ENCODE measurements at places on chromosomes 11 and 22.

GRCh38 chr11:70470127-70470526, 71.8 kb downstream of the CTTN start:
- DNase-seq, result peak; percentile 66

DNA sequence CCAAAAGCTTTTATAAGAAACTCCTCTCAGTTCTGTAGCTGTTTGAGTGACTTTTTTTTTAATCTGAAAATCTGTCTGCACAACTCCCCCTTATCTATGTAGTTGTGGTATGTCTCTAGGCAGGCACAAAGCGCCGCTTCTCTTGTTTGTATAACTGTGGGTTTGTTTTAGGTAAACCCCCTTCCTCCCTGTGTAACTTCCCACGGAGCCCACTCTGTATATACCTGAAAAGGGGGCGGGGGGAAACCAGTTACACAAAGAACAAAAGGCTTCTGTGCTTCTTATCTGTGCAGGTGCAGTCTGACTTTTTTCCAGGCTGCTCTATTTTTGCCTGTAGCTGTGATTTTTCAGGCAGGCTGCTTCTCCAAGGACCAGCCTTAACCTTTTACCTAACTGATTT, 13.2 kb downstream of the OR10AG1 start:
- DNase-seq, result no peak

- DNase-seq, result peak; percentile 43
These were observed 26.4 kb upstream of the ADORA2A start for GRCh38 chr22:24400726-24401596.

- DNase-seq, result no peak
These were observed 290.7 kb downstream of the TBC1D22A start for GRCh38 chr22:47053013-47053725.

DNA sequence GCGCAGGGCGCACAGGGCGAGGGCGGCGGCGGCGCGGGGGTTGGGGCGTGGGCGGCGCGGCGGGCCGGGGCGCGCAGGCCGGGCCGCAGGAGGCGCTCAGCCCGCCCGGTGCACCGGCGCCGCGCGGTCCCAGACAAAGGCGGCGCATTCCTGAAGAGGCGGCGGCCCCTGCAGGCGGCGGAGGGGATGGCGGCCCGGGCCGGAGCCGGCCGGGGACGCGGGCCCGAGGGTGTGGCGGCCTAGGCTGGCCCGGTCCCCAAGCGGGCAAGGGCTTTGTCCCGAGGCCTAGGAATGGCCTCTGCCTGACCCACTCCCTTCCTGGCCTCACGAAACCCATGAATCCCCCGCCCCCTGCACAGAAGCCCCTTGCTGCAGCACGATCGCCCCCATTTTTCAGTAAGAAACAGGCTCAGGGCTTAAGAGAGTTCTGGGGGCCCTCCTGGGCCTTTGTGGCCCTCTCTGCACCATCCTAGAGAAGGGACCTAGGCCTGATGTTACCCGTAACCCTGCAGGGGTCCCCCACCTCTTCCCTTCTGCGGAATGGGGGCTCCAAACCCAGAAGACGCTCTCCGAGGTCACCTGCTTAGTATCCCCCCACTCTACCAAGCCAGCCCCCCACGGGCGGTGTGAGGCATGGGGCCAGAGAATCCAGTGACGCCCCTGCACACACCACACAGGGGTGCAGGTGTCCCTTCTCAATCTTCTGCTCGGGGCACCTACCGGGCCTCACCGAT, at the start of gene RTN4R:
RTN4R (minus strand) TSS at position 40 of the 734 bp plus-strand sequence. CDS start 226 bp downstream, outside the sequence.
- DNase-seq, result peak; percentile 17

GRCh38 chr11:75539459-75540334, 14.0 kb upstream of the GDPD5 start:
- DNase-seq, result no peak

DNA sequence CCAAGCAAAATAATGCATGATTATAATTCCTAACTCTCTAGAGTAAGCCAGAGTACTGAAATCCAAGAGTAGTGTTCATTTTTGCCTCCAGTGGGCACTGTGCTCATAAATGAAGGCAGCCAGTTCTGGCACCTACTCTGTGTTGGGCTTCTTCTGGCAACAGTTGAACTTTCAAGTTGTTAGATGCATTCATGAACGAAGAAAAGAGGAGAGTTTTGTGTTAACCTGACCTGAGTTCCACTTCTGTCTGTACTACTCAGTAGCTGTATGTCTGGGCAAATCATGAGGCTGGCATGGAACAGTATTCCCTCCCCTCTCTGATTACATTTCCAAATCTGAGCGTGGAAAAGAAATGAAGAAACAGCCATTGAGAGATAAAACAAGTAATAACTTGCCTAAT, 20.3 kb upstream of the TENM4 start:
- DNase-seq, result peak; percentile 66

- no peak for DNase-seq
These were observed 40.6 kb upstream of the MN1 start for GRCh38 chr22:27842201-27842600.

GRCh38 chr11:68335683-68336082, 23.3 kb downstream of the LRP5 start:
- no peak for DNase-seq

DNA sequence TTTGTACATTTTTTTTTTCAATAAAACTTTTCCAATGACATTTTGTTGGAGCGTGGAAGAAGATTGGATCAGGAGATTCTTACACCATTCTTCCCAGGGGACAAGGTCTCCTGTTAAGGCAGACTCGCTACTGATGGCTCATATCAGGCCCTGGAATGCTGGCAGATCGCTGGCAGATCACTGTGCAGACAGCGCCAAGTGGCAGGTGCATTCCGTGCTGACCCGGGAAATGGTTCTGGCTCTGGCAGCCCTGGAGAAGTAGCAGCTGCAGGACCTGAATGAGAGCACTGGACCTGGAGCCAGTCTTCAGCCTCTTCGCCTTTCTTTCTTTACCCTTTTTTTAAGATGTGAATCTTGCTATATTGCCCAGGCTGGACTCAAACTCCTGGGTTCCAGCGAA, 10.7 kb downstream of the SERPINH1 start:
- DNase-seq, result no peak

GRCh38 chr11:106304274-106304673, 226.8 kb downstream of the AASDHPPT start:
- DNase-seq, result peak; percentile 57

DNA sequence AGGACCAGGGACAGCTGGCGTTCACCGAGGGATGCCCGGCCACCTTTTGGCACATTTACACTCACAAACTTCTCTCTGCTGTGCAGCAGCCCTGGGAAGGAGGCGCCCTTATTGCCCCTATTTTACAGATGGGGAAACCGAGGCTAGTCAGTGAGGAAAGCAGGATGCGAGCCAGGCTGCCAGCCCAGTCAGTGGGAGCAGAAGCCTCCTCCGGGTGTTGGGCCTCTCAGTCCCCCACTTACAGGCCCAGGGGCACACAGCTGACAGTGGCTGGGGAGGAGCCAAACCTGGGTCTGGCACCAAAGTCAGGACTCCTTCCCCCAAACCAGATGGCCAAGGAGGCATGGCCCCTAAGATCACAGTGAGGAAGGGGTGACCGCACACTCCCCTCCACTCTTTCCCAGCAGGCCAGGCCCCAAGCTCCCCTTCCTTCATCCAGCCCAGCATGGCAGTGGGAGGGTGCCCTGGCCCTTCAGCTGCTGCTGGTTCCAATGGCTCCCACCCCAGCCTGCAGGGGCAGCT, 121.4 kb upstream of the ANO1 start:
- no peak for DNase-seq

GRCh38 chr11:13140028-13140870, 131.1 kb downstream of the RASSF10 start:
- DNase-seq, result peak; percentile 39

DNA sequence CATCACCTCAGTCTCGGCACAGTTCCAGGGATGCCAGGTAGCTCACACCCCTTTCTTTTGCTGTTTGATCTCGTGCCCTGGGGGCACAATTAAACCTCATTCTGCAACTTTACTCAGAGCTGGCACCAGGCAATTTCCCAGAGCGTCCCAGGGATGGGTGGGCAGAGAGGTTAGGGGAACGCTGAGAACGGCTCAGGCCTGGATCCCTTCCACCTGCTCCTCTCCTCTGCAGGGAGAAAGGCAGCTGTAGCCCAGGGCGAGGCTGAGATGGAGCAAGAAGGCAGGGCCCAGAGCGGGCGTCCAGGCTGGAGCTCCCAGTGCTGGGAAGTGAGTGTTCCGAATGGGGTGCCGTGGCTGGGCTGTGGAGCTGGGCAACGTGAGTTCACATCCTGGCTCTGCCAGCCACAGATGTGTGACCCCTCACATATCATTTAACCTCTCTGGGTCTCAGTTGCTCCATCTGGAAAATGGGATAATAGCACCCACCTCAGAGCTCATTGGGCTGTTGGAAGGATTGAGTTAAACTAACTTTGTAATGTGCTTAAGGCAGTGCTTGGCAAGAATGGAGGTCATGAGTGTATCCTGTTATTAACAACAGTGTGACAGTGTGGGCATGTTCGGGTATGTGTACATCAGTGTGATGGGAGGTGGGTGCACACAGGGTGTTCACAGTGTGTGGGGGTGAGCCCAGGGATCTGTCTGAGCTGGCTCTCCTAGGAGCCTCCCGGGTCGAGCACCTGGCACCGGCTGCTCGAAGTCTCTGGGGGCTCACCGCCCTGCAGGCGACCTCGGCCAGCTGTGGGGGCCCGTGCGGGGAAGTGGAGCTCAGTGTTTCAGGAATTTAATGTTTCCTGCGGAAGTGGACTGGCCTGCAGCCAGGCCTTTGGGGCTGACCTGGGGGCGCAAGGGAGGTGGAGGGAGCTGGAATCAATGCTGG, 15.5 kb downstream of the OTUB1 start:
- DNase-seq, result peak; percentile 27

GRCh38 chr11:101369835-101370234, 214.0 kb downstream of the TRPC6 start:
- no peak for DNase-seq

- peak; percentile 31 for DNase-seq
These were observed 2.0 kb downstream of the HEPN1 start for GRCh38 chr11:124920870-124921609.

DNA sequence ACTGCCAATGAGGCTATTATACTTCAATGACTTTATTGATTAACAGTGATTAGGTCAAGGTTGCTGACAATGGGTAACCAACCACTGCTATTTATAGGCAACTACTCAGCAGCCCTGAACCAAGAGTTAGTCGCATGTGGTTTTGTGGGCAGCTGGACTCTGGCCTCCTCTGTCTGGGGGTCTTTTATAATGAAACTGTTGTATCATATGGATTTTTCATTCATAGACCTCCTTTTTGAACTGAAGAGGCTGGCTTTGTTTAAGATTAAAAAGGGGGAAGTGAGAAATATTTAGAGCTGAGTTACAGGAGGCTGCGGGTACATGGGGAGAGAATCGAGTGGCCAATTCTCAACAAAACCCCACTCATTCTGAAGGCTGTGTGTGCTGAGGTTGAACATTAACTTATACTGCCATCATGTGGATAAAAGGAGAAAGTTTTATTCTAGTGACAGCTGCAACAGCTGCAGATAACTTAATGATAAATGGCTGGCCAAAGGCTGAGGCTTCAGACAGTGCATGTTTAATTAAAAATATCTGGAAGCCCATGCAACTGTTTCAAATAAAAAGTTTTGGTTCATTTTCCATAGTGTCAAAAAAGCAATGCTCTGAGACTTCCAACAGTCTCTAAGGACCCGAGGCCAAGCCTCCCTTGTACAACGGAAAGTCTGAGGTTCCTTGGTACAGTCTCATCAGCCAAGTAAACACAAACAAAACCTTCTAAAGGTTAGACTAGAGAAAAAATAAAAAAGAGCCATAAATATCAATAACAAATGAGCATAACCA, 682.6 kb downstream of the KCNA4 start:
- peak; percentile 84 for DNase-seq

- peak; percentile 84 for DNase-seq
These were observed 79.5 kb downstream of the HORMAD2 start for GRCh38 chr22:30159561-30160353.

DNA sequence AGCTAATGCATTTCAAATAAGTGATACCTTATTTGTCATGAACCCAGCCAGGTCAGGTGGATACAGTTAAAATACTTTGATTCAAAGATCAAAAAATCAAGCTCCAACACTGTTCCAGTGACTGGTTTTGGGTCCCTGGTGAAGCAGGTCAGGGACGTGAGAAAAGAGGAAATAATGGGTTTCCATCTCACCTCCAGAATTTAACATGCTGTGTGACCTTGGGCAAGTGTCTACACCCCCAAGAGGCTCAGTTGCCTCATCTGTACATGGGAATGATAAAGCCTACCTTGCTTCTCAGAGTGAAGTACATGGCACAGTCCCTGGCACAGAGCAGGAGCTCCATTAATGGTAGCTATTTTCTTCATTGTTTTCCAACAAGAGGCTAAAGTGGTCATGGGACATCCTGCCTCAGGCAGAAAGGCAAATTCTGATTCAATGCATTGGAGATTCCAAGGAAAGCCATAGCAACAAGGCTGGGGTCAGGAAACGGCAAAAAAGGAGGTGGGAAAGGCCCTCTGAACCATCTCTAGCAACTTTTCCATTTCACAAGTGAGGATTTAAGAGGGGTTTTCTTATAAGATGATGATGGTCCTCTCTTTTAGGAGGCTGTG, 108.5 kb downstream of the CSNK2A3 start:
- no peak for DNase-seq

GRCh38 chr22:16973591-16974297, 34.3 kb downstream of the GAB4 start:
- DNase-seq, result no peak

- DNase-seq, result peak; percentile 29
These were observed 25.8 kb downstream of the XRRA1 start for GRCh38 chr11:74923125-74923524.

- no peak for DNase-seq
These were observed 217.1 kb downstream of the CSNK2A3 start for GRCh38 chr11:11135820-11136476.

GRCh38 chr22:27022896-27023361, 365.5 kb downstream of the MIAT start:
- DNase-seq, result no peak

GRCh38 chr11:118002010-118002540, 15.9 kb downstream of the IL10RA start:
- DNase-seq, result no peak

GRCh38 chr22:20175597-20175900, 24.7 kb upstream of the CCDC188 start:
- no peak for DNase-seq

GRCh38 chr11:59271811-59272327, 59.1 kb upstream of the MPEG1 start:
- no peak for DNase-seq

DNA sequence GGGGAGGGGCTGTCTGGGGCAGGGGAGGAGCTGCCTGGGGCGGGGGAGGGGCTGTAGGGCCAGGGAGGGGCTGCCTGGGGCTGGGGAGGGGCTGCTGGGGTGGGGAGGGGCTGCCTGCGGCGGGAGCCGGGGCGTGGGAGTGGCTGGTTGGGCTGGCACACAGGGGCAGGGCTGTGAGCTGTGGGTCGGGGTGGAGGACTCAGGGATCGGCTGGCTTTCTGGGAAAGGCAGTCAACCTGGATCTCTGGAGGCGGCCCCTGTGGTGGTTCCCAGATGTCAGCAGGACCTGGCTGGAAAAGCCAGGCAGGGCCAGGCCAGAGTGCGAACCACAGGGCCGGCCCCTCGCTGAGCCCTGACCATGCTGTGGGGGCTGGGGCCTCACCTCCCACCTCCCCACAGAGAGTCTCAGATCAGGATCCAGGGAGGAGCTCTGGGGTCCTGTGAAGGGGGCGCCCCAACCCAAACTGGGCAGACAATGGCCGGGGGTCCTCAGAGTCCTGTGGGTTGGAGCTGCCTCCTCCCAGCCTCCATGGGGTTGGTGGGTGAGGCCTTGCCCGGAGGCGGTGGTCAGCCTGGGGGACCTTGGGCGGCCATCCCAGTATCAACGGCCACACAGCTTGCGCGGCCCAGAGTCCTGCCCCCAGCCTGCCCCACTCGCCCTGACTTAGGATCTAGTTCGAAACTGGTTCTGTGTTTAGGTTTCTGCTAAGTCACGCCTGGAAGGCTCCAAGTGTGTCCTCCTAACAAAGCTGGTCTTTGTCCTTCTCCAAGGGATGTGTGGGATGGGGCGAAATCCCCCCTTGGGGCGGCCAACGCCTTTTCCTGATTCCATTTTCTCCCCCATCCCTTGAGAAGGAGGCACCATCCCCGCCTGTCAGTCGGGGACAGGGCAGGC, 1.9 kb downstream of the MUC5B start:
- DNase-seq, result no peak

All from fibroblast of the aortic adventitia (primary cell).